ENCODE measurements at places on chromosomes 5 and 9.

- no peak for DNase-seq
These were observed 26.3 kb downstream of the CNTFR start for GRCh38 chr9:34563262-34563661.

- no peak for DNase-seq
These were observed 61.2 kb upstream of the SLC25A51 start for GRCh38 chr9:37965116-37965515.

DNA sequence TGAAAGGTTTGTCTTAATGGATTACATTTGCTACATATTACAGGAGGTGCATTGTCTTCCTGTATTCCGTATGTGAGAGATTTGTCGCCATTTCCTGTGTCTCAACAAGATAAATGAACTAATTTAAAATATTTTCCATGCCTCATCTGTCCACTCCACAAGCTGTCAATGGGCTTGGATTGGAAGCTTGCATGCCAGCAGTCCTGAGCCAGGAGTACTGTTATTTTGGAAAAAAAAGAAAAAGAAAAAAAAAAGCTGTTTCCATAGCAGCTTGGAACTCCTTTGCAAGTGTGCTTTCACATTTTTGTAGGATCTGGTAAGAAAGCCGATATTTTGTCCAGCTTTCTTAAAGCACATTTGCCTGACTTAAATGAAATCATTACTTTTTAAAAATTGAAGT, 330.8 kb downstream of the KDM4C start:
- DNase-seq: no peak

DNA sequence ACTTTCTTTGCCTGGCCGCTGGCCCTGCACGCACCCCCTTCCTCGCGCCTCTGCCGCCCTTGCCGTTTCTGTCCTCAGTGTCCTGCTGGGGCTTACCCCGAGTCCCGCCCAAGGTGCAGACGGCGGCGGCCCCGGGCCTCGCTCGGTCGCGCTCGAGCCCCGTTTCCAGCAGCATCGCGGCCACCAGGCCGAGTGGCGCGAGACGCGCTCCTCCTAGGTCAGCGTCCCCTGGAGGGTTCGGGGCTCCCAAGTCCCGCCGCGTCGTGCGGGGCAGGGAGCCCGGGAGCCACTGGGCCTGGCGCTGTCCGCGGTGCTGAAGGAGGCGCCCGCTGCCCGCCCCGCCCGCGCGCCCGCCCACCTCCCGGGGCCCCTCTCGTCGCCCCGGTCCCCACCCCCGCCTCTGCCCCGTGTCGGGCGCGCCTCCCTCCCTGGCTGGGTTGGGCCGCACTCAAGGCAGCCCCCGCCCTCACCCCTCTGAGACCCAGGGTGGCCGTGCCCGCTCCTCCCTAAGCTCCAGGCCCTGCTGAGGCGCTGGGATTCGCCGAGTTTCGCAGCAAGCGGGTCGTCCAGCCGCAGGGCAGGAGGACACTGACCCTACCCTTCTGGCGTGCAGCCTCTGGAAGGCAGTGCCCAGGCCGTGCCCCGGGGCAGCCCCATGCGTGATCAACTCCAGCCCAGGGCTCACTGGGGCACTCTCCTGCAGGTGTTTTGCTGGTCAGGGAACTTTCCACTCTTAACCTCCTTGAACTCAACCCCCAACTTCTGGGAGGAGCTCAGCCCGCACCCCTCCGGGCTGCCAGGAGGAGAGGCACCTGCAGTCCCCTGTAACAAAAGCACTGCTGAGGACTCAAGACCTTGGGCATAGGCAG, at the start of gene LHX3:
TSS of gene LHX3 (minus strand) at position 291 of the 869 bp plus-strand sequence. CDS start at position 175, 116 bp downstream.
- DNase-seq: no peak

- DNase-seq: no peak
These were observed 73.1 kb upstream of the FST start for GRCh38 chr5:53407373-53407772.

All from central memory CD8-positive, alpha-beta T cell (primary cell).